ENCODE measurements at places on chromosomes 7 and 10.
A peak's percentile ranks its signal among the peaks of the same experiment; 100 is the strongest.

DNA sequence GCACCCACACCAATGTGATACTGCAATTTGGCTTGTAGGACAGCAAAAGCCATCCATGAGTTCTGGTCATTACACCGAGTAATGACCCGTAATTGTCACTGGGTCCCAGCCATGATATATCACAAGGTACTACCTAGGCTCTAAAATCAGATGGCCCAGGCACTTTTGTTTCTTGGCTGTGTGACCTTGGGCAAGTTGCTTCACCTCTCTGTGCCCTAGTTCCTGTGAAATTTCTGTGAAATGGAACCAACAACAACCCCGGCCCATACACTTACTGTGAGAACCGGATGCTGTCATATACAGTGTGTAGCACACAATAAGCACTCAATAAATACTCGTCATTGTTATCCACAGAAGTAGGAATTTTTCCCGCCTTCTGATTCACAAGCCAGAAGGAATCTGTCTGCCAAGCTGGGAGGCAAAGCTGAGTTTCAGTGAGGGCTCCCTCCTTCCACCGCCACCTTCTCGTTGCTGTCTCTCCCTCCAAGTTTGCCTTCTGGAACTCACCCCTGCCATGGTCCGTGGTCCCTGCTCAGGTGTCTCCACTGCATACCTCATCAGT lies 6.4 kb upstream of the CYTH3 start:
- no peak for ATAC-seq

DNA sequence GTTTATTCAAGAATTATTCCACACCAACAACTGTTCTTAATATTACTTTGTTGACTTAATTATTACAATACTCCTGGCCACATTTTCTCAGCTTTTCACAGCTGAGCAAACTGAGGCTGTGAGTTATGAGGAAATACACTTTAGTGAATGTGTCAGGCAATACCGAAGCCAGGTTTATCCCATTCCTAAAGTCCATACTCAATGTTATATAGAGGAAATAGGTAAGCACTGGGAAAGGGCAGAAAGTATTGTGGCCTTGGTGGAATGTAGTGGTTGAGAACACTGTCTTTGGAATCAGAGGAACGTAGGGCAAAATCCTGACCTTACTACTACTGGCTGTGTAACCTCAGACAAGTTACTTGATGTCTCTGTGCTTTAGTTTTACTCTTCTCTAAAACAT lies 110.8 kb downstream of the CD36 start:
- no peak for ATAC-seq

DNA sequence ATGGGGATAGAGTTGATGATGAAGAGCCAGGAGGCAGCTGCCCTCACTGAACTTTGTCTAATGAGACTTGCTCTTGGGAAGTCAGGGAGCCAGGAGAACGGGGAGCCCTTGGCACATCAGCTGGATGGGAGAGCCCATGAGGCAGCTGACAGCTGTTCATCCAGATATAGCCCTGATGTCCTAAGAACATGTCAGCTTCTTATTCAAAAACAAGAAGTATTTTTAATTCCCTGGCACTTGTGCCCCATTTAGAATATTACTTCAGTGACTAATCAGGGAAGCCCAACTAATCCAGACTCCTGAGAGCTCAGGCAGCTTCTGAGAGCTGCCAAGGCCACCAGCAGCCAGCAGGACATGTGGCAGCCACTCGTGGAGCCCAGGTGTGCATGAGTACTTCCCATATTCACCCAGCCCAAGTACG lies 363.4 kb downstream of the GRID1 start:
- no peak for ATAC-seq

DNA sequence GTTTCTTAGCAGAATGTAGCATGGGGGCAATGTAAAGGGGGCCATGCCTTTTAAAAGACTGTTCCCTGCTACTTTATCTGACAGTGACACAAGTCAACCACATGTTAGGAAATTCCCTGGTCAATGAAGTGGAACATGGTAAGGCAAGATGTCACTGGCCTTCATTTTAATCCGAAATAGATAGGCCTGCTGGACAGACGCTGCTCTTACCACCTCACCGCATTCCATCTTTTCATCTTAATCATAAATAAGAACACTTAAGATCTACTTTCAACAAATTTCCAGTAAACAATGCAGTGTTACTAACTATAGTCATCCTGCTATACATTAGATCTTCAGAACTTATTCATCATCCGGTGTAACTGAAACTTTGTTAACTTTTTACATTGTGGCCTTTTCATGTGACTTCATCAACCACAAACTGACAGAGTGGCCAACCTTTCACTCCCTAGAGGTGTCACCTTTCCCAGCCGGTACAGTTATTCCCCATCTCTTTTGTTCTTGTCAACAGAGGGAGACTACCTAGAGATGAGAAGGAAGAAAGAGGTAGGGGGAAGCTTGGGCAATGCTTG lies 15.6 kb downstream of the ASB4 start:
- no peak for ATAC-seq

GRCh38 chr7:88310956-88311674 lies 4.4 kb upstream of the STEAP4 start:
- ATAC-seq, result no peak

DNA sequence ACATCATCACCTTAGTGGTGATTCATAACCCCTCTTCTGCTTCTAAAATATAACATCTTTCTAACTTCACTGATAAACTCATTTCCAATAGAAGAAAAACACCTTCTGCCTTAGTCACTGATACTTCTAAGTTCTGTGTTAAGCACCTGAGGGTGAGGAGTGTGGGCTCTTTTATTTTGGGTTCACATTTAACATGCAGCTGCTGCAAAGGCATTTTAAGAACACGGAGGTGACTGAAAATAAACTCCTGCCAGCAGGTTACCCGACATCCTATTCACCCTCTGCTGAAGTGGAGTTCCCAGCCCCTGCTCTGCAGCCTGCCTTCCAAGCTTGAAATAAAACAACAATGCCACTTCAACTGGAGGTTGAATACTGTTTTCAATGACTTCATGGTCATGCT lies 202.9 kb upstream of the PLXNA4 start:
- no peak for ATAC-seq

GRCh38 chr10:132111121-132111731 lies 45.5 kb downstream of the JAKMIP3 start:
- ATAC-seq, result peak; percentile 20
